ENCODE measurements at places on chromosomes 4 and X.

- no peak for DNase-seq
Measured at GRCh38 chrX:78831523-78831922, 84.0 kb downstream of the LPAR4 start.

DNA sequence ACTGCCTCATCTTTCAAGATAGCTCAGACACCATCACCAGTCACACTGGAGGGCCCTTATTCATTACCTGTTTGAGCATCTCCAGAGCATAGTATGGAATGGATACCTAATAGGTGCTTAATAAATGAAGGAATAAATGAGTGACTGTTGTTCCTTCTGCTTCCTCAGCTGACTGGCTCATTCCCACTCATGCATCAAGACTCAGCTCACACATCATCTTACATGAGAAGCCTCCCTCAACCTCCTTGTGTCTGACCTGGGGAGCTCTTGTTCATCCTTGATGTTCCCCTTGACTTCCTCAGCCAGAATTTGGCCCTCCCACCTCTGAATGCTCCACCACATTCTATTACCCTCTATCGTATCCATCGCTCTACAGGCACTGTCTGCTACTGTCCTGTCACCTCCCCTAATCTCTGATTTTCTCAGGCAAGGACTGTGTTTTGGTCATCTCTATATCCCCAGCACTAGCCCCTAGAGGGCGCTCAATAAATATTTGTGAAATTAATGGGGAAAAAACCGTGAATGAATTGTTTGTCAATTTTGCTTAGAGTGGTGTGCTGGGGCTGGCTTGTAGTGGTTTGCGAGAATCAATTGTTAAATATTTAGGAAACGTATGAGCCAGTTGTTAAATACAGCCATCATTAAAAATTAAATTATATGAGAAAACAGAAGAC is 88.3 kb downstream of the NHSL2 start:
- DNase-seq: no peak

DNA sequence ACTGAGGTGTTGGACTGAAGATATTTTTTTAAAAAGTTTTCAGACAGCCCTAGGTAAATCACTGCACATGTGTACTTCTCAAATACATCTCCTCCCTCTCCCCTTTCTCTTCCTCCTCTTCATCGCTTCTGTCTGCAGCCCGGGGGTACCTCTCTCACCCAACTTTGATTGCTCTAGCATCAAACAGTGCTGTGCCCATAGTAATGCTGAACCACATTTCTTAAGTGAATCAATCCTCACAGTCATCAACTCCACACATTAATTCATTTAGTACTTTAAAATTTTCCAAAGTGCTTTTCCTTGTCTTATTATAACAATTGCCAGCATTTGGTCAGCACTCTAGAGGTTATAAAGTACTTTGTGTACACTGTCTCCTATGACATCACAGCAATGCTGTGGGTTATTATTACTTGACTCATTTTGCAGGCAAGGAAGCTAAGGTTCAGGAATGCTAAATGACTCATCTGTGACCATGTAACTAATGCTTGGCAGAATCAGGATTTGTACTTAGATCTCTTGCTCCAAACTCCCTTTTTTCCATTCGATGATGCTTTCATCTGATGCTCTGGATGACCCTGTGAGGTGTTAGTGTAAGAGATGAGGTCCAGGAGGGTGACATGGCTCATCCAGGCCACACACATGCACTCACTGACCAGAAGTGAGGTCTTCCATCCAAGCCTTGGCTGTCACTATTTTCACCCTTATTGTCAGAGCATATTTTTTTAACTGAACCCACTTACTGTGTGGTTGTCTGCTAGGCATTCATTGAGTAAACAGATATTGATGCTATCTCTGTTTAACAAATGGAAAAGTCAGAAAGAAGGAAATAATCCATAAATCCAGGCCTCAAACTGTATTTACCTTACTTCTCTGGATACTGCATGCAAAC is 58.8 kb downstream of the RHOH start:
- no peak for DNase-seq

- DNase-seq: no peak
Measured at GRCh38 chr4:80008351-80008750, 64.7 kb downstream of the ANTXR2 start.

- no peak for DNase-seq
Measured at GRCh38 chrX:136176399-136176825, 29.1 kb downstream of the FHL1 start.

- DNase-seq: no peak
Measured at GRCh38 chr4:38783109-38783460, 295 bp upstream of the TLR10 start.

DNA sequence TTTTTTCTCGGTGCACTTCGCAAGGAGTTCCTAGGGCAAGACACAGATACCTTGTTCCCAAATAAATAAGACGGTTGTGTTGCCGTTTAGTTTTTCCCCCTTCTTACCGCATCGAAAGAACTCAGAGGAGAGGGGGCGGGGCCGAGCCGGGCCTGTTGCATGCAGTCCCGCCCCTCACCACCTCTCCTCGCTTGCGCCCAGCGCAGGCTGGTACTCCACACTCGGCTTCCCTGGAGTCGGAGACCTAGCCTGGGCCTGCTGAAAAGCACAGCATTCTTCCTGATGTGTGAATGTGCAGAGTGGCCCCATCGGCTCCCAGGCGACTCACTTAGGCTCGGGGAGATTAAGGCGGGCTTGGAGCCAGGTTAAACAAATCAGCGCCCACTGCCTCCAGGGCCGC is 26.1 kb upstream of the VMA21 start:
- no peak for DNase-seq

DNA sequence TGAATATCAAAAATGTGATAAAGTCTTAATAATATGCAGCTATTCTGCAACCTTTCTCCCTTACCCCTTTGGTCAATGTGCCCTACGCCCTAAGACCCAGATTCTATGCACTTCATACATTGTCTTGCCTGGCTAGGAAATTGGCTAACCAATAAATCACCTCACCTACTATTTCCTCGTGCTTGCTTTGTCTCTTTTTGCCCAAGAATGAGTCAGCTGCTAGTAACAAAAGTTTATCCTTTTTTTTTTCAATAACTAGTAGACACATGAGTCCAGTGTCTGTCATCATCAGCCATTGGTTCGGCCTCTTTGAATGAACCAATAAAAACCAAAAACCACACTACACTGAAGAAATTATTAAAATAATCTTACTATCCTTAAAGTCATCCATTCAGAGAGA is 387.1 kb downstream of the PPP3CA start:
- no peak for DNase-seq

- DNase-seq: no peak
Measured at GRCh38 chrX:119763181-119763580, 4.8 kb downstream of the SOWAHD start.

DNA sequence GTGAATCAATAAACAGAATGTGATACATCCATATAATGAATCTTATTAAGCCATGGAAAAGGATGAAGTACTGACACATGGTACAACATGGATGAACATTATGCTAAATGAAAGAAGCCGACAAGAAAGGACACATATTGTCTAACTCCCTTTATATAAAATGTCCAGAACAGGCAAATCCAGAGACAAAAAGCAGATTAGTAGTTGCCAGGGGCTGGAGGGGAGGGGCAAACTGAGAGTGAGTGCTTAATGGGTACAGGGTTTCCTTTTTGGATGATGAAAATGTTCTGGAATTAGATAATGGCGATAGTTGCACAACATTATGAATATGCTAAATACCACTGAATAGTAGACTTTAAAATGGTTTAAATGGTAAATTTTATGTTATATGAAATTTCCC is 17.4 kb downstream of the ADGRG4 start:
- DNase-seq: no peak

DNA sequence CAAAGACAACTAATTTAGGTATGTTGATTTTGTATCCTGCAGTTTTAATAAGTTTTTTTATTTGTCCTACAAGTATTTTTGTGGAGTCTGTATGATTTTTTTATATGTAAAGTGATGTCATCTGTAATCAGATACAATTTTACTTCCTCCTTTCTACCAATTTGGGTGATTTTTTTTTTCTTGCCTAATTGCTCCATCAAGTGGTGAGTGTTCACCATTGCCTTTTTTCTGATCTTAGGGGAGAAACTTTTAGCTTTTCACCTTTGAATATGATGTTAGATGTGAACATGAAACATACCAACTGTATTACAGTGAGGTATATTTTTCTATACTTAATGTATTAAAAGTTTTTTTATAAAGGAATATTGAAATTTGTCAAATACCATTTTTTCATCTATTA is 362.3 kb downstream of the PABPC4L start:
- DNase-seq: no peak

GRCh38 chr4:2961421-2961810 is 1.8 kb downstream of the NOP14 start:
- no peak for DNase-seq

DNA sequence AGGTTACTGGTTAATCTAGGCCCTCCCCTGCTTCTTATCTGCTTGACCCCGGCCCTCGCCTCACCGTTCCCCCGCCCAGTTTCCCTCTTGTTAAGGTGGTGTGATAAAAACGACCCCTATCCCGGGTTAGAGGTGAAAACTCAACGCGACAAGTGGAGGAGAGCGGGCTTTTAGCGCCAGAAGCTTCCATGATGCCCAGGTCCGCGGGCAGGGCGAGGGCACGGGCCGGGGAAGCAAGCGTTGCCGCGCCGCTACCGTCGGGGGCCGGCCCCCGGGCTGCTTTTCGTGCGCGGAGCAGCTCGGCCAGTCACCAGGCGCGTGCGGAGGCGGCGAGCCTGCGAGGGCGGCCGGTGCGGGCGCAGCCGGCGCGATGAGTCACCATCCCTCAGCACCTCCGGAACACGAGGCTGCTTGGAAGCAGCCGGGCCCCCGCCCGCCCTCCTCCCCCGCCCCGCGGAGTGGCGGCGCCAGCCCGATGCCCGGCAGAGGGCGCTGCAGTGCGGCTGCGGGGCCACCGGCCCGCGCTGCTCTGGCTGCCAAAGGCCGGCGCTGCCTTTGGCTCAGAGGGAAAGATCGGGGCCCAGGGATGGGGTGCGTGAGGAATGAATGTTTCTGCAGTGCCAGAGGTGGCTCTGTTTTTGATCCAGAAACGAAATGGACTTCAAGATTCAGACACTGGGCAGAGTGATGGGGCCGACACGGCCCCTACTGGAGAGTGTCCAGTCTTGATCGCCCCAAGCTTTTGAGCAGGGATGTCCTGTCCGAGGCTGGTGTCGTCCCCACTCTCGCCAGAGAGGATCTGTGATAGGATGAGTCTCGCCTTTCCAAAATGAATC is 107.8 kb downstream of the NHSL2 start:
- peak; percentile 95 for DNase-seq

- DNase-seq: no peak
Measured at GRCh38 chr4:16669036-16669435, 229.4 kb downstream of the LDB2 start.

DNA sequence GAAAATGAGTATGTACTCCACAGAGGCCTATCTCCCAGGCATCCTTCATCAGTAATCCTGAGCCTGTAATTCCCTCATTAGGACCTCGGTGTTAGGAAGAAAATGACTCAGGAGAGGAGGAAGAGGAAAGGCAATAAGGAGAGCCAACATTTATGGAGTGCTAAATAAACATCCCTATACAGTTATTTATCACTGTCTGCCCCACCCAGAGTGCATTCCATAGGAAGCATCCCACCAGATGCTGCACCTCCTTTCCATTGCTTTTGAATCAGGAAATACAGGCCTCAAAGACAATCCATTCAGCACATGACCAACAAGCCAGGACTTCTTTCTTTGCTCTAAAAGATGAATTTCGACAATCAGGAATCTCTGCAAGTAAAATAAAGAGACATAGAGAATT is 47.6 kb downstream of the USP38 start:
- DNase-seq: no peak

- no peak for DNase-seq
Measured at GRCh38 chrX:96824166-96824565, 59.5 kb upstream of the RPA4 start.

DNA sequence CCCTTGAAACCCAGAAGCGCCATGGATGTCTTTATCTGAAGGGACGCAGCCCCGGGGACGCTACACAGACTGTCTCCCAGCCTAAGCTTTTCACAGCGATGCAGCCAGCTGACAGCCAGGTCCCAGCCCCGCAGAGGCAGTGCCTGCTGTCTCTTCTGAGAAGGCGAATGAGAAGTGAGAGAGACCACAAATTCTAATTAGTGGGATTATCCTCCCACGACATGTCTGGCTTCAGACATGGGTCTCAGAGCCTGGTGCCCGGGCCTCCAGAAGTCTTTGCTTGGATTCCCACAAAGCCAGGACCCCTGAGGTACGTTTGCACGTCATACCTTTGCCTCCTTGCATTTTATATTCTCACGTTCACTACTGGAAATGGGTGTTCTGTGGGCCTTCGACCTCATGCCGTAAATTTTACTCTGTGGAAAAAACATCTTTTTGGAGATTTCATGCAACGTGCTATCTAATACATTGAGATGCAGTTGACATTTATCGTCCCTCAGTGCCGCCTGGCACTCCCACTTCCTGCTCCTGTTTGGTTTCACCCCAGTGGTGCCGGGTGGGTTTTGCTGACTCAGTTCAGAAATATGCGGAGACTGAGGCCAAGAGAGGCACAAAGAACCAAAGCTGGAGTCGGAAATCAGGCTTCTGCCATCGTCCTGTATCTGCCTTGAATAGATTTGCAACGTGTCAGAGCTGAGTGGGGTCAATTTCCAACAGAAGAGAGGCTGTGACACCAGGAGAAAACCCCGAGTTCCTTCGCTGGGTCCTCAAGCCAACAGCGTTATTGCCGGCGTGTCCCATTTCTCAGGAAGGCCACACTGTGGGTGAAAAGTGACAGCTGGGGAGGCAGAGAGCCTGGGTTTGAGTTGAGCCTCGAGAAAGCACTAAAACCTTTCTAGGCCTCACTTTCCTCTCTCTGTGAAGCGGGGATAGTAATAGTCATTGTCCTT is 114.4 kb downstream of the STK32B start:
- no peak for DNase-seq

DNA sequence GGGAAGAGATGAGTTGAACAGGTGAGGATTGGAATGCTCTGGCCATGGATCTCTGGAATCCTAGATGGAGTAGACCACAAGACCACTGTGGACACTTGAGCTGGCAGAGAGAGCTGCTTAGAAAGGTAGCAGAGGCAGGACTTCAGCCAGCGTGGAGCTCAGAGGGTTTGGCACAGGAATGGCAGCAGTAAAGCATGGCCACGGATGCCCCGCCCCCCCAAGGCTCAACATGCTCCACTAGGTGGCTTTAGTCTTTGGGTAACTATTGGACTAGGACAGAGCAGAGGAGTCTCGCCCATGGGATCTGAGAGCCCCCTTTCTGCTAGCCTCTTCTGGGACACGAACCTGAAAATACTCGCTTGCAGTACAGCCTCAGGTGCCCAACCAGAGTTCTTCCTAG is 150.1 kb upstream of the NEIL3 start:
- no peak for DNase-seq

DNA sequence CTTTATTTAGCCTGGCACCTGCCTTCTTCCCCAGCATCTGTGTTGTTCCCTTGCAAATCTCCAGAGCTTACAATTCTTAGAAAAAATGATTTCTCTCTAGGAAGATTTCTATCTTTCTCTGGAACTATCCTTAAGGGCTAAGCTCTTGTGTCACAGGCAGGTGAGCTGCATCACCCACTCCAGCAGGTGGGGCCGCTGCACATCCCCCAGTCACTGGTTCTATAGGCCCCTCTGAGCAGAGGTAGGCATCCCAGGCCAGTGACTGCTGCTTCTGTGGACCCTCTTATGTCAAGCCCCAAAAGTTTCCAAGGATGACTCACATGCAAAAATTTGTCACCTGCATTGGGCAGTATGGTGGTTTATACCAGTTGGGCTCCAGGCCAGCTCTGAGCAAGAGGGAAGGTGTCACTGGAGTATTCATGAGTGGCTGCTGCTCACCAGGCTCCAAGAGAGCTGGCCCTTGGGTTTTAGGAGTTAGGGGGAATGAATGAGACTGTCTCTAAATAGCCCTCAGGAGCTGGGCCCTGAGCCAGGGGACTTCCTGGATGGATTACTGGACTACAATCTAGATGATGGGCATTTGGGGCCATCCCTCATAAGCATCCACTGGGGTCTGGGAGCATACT is 208.1 kb upstream of the EOLA2 start:
- DNase-seq: no peak

GRCh38 chr4:100609810-100610209 is 92.0 kb upstream of the EMCN start:
- no peak for DNase-seq

Data from mesenteric fat pad (tissue), 1 donor.